ENCODE measurements at places on chromosomes 5 and 9.

- no peak for DNase-seq
These were observed 12.5 kb upstream of the NREP start for GRCh38 chr5:111769541-111769940.

GRCh38 chr9:118693645-118694044 is 675.6 kb downstream of the BRINP1 start:
- DNase-seq: no peak

- no peak for DNase-seq
These were observed 79.2 kb upstream of the TGFBR1 start for GRCh38 chr9:99025616-99026270.

DNA sequence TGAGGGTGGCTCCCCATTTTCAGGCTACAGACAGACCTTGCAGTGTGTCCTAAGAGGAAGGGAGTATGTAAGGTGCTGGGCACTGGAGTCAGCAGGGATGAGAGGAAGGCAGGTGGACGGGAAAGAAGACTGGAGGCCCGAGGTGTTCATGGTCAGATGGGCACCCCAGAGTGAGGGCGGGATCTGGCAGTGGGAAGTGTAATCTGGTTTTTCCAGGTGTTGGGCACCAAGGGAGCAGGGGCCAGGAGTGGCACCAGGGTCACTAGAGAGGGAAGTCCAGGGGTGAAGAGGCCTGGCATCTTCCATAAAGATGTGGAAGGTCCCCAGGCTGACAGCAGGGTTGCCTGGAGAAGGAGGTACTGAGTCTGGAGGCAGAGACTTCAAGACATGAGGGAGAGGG is 29.7 kb downstream of the PITX1 start:
- no peak for DNase-seq

DNA sequence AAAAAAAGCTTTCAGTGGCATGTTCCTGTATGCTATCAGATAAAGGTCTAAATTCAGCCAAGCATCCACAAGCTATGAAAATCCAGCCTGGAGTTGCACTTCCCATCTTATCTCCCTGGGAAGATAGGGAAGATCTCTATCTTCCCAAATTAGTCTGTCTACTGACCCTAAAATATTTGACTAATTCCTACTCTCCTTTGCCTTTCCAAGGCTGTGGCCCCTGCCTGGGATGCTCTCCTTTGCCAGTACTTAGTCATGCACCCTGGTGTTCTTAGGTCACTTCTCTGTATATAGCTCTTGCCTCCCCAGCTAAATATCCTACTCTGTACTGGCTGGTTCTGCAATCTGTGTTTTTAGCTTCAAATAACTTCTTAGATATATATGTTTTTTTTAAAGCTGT is 44.0 kb upstream of the PLPP1 start:
- DNase-seq: no peak

DNA sequence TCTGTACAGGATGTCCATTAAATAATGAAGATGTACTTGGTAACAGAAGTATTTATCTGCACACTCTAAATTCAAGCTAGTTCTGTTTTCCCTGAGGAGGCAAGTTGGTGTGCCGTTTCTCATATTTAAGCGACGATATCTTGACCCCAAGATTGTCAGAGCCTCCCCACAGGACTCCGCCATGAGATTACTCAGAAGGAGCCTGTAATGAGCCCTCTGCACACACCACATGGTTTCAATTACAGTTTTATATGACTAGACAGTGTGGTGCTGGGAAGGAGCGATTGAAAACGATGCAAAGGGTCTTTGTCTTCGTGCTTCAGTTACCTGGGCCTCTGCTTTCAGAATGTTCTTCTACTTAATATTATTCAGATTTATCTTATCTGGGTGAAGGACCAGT is 840.4 kb upstream of the WWC1 start:
- no peak for DNase-seq

- DNase-seq: no peak
These were observed 226.5 kb downstream of the DTWD2 start for GRCh38 chr5:118761814-118762213.

- DNase-seq: no peak
These were observed 225.2 kb upstream of the TRPC7 start for GRCh38 chr5:136590581-136590980.

DNA sequence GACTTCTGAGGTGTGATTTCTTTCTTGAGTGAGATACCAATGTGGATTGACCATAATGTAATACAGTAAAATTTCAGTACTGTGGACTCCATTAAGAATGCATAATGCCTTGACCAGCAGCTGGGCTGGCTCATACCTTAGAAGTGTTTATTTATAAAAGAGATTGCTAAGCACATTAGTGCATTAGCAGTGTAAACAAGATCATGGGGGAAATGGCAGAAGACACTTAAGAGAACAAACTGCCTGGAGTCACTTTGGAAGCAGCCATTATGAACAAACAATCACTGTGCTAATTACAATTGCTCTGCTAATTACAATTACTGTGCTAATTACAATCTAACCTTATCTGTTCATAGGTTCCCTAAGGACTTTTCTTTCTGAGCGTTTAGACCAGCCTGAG is 104.2 kb downstream of the TRIM32 start:
- DNase-seq: peak; percentile 81

GRCh38 chr9:93060746-93061259 is 2.3 kb downstream of the SUSD3 start:
- no peak for DNase-seq

DNA sequence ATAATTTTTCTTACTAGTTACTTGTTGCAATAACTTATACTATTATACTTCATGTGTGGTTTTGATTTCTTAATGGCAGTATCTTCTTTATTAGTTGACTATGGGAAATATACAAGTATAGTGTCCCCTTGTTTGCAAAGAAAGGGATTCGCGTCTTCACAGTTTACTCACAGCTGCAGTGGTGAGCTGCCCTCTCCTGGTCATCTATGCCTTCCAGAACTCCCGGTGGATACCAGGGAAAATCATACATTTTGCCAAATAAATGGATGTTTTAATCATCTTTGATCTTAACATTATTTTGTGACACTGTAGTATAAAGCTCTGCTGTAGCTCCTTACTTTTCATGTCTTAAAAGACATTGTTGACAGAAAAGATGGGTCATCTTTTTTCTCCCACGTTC is 142.0 kb downstream of the ZCCHC7 start:
- DNase-seq: no peak
